Gastrocnemius medialis (tissue), 4 donors: ENCODE measurements at places on chromosomes 16 and 17. TPM values are rescaled to one million over a fixed set of nuclear protein-coding genes. Genes with fewer than 3 reads are reported as not detected.

DNA sequence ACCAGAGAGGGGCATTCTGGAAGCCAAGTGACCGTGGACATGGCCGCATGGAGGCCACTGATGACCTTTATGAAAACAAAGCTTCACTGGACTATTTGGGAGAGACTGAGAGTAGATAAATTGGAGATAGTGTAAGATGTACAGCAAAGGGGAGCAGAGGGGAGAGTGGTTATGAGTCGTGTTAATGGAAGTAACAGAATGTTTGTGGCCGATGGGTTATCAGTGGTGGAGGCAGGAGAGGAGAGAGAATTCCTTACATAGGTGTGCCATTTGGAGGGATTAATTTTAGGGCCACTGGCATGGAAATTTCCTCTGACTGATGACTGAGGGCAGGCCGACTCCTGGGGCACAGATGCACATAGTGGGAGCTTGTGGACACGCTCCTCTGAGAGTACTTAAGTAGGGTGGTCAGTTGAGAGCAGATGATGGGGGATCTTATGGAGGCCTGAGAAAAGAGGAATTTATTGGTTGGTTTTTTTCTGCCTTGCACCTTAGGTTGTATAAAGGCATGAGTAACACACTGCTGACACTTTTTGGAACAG is 19.2 kb downstream of the PRPSAP2 start:
- no peak for DNase-seq
- no peak overlapping the region for H3K27ac ChIP-seq
- no peaks in the 10 kb centered on the region for H3K4me1 ChIP-seq
- no peaks in the 10 kb centered on the region for H3K27me3 ChIP-seq

Gene KCNH4
- total RNA-seq, result not detected

DNA sequence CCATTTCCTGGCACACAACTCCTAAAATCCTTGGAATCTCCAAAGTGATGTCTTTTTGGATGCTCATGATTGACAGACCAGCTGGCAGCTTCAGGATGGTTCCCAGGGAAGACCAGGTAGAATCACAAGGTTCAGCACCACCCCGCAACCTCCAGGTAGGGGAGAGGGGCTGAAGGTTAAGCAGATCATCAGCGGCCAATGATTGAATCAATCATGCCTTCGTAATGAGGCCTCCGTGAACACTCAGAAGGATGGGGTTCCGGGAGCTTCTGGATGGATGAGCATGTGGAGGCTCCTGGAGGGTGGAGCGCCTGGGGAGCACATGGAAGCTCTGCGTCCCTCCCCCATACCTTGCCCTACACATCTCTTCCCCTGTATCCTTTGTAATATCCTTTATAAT is 185.9 kb downstream of the SEC14L1 start:
- H3K4me1 ChIP-seq, result peaks cover 56% of the 10 kb centered on the region
- no peak for DNase-seq
- H3K36me3 ChIP-seq, result no peaks in the 10 kb centered on the region
- no peak overlapping the region for H3K27ac ChIP-seq
- no peak overlapping the region for H3K4me3 ChIP-seq

DNA sequence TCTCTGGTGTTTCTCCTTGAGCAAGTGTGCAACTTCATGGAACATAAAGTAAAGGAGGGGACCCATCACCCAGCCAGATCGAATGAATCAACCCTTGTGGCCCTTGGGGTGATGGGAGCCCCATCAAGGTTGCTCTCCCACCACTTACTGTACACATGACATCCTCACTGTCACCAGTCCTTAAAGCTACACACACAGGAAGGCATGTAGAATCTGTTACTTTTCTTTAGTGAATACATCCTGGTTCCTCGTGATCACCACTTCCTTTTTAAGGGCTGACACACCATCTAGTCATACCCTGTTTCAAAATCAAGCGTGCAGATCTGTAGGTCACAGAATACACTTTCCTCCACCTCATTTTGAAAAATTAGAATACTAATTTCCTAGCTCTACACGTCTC is 22.6 kb upstream of the MPHOSPH6 start:
- no peaks in the 10 kb centered on the region for H3K36me3 ChIP-seq
- no peaks in the 10 kb centered on the region for H3K27me3 ChIP-seq
- H3K27ac ChIP-seq, result no peak overlapping the region
- DNase-seq, result no peak
- no peak overlapping the region for H3K4me3 ChIP-seq

Gene ACBD4
- 2.2 TPM for total RNA-seq

- H3K36me3 ChIP-seq, result no peaks in the 10 kb centered on the region
- peaks cover 41% of the 10 kb centered on the region for H3K27me3 ChIP-seq
- no peaks in the 10 kb centered on the region for H3K4me1 ChIP-seq
- peak overlapping the region; percentile 26 for H3K4me3 ChIP-seq
- peak overlapping the region; percentile 70 for H3K27ac ChIP-seq
These were observed 6.9 kb downstream of the HOXB4 start for GRCh38 chr17:48571024-48571818.

GRCh38 chr16:30731411-30731810 is 16.8 kb upstream of the PHKG2 start:
- H3K36me3 ChIP-seq, result peaks cover 9% of the 10 kb centered on the region
- no peak overlapping the region for H3K27ac ChIP-seq
- no peaks in the 10 kb centered on the region for H3K4me1 ChIP-seq
- H3K27me3 ChIP-seq, result no peaks in the 10 kb centered on the region
- DNase-seq, result no peak

DNA sequence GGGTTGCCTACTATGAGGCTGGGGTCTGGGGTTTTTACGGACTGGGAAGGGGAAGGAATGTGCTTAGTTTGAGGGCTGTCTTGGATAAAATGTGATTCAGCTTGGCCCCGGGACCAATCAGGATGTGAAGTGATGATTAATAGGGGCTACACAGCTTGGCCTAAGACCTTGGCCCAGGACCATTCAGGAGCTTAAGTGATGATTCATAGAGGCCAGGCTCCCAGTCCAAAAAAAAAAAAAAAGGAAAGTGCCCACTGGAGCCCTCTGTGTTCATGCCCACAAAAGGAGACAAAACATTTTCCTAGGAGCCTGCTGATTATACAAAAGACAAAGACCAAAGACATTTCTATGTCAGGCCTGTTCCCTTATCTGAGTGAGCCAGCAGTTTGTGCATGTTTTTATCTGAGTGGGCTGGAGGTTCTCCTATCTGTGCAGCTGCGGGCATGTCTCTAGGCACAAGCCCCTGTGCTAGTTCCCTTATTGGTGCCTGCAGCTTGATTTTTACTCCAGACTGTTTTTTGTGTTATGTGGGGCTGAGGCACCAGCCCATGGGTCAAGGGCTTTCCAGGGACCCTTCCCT is 898.2 kb upstream of the GOT2 start:
- no peaks in the 10 kb centered on the region for H3K36me3 ChIP-seq
- no peak overlapping the region for H3K27ac ChIP-seq
- no peak for DNase-seq

Gene NHERF1
- total RNA-seq, result 3.8 TPM

- peak overlapping the region; percentile 57 for H3K27ac ChIP-seq
- H3K36me3 ChIP-seq, result no peaks in the 10 kb centered on the region
- H3K27me3 ChIP-seq, result no peaks in the 10 kb centered on the region
- H3K4me3 ChIP-seq, result peak overlapping the region; percentile 73
- H3K4me1 ChIP-seq, result peaks cover 13% of the 10 kb centered on the region
These were observed 671 bp downstream of the DGKE start for GRCh38 chr17:56834380-56835263.

- H3K27ac ChIP-seq, result no peak overlapping the region
- DNase-seq, result no peak
- H3K36me3 ChIP-seq, result no peaks in the 10 kb centered on the region
- H3K27me3 ChIP-seq, result no peaks in the 10 kb centered on the region
- H3K4me1 ChIP-seq, result no peaks in the 10 kb centered on the region
These were observed 23.9 kb downstream of the CCDC102A start for GRCh38 chr16:57512296-57513001.

GRCh38 chr16:9112844-9113186 is 21.4 kb downstream of the HAPSTR1 start:
- no peaks in the 10 kb centered on the region for H3K27me3 ChIP-seq
- no peak for DNase-seq
- H3K4me3 ChIP-seq, result no peak overlapping the region
- H3K4me1 ChIP-seq, result peaks cover 84% of the 10 kb centered on the region
- H3K27ac ChIP-seq, result no peak overlapping the region

GRCh38 chr16:23031508-23032098 is 117.6 kb downstream of the USP31 start:
- H3K4me1 ChIP-seq, result no peaks in the 10 kb centered on the region
- no peaks in the 10 kb centered on the region for H3K36me3 ChIP-seq
- H3K4me3 ChIP-seq, result no peak overlapping the region
- no peak for DNase-seq
- H3K27ac ChIP-seq, result no peak overlapping the region

Gene PRCD
- total RNA-seq, result not detected

DNA sequence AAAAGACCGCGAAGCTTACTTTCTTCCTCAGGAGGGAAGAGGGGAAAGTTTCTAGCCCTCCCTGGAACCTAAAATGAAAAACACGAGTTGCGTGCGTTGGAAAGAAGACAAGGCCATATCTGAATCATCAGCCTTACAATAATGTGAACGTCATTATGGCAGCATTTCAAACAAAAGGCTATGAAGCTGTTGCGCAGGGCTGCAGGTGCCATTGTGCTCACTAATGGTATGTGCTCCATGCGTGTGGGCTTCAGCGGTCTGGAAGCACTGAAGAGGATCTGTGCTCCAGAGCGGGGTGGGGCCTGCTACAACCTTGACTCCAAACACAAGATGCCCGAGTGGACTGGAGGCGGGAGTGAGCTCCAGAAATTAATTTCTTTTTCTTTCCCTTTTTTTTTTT is 12.1 kb upstream of the CYB5B start:
- H3K27ac ChIP-seq, result no peak overlapping the region
- no peaks in the 10 kb centered on the region for H3K36me3 ChIP-seq
- H3K27me3 ChIP-seq, result no peaks in the 10 kb centered on the region
- DNase-seq, result no peak

Gene CCL11
- total RNA-seq, result not detected

DNA sequence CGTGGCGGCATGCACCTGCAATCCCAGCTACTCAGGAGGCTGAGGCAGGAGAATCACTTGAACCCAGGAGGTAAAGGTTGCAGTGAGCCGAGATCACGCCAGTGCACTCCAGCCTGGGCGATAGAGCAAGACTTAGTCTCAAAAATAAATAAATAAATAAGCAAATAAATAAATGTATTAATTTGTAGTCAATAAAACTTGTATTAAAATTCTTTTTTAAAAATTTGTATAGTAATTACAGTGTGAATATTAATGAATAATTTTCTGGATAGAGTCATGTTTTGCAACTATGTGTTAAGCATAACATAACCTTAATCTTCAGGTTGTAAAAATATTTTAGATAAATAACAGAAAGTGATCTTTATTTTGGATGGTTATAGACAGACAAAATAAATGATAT is 27.2 kb upstream of the DUSP14 start:
- H3K4me1 ChIP-seq, result no peaks in the 10 kb centered on the region
- no peaks in the 10 kb centered on the region for H3K27me3 ChIP-seq
- H3K27ac ChIP-seq, result no peak overlapping the region
- no peak for DNase-seq
- no peaks in the 10 kb centered on the region for H3K36me3 ChIP-seq

GRCh38 chr16:6309271-6309670 is 1023.4 kb upstream of the RBFOX1 start:
- no peaks in the 10 kb centered on the region for H3K36me3 ChIP-seq
- H3K4me3 ChIP-seq, result no peak overlapping the region
- no peaks in the 10 kb centered on the region for H3K4me1 ChIP-seq
- no peaks in the 10 kb centered on the region for H3K27me3 ChIP-seq

GRCh38 chr16:84332975-84333684 is 35.2 kb upstream of the ATP2C2 start:
- DNase-seq, result no peak
- no peaks in the 10 kb centered on the region for H3K36me3 ChIP-seq
- no peaks in the 10 kb centered on the region for H3K27me3 ChIP-seq
- no peak overlapping the region for H3K4me3 ChIP-seq
- no peak overlapping the region for H3K27ac ChIP-seq
- no peaks in the 10 kb centered on the region for H3K4me1 ChIP-seq

DNA sequence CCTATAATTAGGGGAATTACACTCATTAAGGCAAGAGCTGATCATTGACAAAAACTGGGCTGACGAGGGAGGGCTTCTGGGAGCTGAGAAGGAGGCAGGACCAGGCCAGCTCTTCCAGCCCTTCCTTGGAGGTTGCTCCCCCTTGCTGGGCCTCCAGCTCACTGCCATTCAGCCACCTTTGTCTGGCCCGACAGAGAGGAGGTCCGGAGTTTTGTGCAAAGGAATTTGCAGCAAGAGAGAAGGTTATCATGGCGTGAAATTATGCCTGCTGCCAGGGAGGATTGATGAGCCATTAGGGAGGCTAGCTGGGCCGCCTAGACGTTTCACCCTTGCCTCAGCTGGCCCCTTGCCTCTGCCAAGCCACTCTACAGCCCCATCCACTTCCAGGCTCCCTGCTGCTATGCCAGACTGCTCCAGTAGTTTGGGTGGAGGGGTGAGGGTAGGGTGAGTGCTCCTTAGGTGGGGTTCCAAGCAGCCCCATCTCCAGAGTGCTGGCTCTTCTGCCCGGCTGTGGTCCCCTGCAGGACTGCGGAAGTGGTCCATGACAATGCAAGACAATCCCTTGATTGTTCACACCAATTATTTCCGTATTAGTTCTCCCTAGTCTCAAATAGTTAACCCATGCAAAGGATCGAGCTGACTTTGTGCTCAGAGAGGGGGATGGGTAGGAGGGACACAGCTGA is 17.1 kb upstream of the PHF12 start:
- no peak for DNase-seq
- no peak overlapping the region for H3K4me3 ChIP-seq
- no peaks in the 10 kb centered on the region for H3K4me1 ChIP-seq
- H3K36me3 ChIP-seq, result no peaks in the 10 kb centered on the region

DNA sequence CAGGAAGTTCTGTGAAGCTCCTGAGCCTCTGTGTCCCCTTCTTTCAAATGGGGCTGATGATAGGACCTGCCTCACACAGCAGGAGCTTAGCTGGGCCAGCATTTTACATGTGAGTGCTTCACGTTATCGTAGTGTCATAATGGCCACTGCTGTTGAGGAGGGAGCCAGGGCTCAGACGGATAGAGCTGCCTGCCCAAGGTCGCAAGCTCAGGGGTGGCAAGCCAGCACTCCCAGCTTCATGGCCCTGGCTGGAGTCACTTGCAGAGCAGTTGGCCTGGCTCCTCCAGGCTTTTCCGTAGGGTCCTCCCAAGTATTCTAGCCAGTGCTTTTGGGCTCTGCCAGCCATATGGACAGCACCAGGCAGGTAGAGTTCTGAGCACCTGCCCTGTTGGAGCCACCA is 115.1 kb downstream of the SOCS1 start:
- H3K27me3 ChIP-seq, result no peaks in the 10 kb centered on the region
